Fibroblast of skin of left quadriceps (primary cell): ENCODE measurements at places on chromosomes 6 and 20.

GRCh38 chr20:22567944-22568871, 16.2 kb downstream of the FOXA2 start:
- no peak for DNase-seq

DNA sequence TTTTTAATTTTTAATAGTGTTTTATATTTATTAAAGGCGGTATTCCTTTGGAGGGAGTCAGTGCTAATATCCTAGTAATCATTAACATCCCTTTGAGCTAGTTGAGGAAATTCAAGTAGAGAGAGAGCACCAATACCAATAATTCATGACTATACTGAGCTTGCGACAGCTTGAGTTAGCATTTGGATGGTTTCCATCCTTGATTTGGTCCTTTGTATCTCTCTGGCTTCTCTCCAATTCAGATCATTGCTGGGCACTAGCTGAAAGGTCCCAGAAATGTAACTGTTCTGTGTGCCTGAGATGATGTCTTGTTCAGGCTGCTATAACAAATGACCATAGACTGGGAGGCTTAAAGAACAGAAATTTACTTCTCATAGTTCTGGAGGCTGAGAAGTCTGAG, 77.0 kb downstream of the RNF144B start:
- DNase-seq: no peak

DNA sequence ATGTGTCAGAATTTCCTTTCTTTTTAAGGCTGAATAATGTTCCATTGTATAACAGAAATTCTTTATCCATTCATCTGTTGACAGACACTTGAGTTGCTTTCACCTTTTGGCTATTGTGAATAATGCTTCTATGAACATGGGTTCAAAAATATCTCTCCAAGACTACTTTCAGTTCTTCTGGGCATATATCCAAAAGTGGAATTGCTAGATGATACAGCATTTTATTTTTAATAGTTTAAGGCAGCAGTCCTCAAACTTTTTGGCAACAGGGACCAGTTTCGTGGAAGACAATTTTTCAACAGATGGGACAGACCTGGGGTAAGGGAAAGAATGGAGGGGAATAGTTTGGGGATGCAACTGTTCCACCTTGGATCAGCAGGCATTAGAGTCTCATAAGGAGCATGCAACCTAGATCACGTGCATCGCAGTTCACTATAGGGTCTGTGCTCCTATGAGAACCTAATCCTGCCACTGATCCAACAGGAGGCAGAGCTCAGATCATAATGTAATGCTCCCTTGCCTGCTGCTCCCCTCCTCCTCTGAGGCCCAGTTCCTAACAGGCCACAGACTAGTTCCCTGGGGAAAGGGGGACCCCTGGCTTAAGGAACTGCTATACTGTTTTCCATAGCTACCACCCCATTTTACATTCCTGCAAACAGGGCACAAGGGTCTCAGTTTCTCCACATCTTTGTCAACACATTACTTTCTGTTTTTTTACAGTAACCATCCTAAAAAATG, 239.9 kb upstream of the RNF217 start:
- no peak for DNase-seq

- DNase-seq: no peak
Measured at GRCh38 chr20:11676630-11677287, 240.9 kb upstream of the BTBD3 start.

DNA sequence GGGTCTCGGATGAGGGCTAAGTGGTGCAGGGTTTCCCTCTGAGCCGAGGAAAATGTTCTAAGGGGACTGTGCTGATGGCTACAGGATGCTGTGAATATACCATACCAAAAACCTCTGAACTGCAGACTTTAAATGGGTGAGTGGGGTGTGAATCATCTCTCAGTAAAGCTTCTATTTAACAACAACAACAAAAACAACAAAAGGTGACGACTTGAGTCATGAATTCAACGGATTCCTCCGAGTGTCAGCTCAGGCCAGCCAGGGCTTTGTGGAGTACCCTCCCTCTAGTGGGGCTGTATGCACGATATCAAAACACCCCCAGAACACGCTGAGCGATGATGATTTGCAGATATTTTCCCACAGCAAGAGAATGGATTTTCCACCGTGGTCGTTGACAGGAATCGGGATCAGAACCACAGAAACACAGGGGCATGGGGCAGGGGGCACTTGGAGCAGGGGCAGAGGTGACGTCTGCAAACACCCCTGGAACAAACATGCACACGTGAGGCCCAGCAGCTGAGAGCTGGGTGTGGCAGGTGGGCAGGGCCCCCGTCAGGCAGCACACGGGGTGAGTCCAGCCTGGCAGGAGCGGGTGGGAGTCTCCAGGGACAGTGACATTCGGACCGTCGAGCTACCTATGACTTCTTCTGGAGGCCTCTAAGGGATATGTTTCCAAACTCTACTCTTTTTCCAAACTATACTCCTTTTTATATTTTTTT, 38.6 kb downstream of the SLC2A4RG start:
- no peak for DNase-seq

DNA sequence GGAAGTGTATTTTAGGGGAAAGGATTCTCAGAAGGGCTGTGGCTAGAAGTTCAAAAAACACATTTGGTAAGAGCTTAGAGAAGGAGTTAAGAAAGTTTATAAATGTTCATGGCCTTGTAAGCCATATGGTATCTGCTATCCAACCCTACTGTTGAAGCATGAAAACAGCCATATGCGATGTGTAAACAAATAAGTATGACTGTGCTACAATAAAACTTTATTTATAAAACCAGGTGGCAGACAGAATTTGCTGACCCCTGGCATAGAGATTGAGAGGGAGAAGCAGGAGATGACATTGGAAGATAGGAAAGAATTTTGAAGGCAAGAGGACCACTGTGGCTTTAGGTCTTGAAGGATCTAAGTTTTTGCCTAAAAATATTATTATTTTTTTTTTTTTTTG, 583.5 kb downstream of the DOK5 start:
- no peak for DNase-seq

GRCh38 chr6:118869894-118870589, 23.9 kb upstream of the ASF1A start:
- DNase-seq: no peak

GRCh38 chr6:107418118-107418517, 41.2 kb downstream of the PDSS2 start:
- DNase-seq: no peak

- DNase-seq: no peak
Measured at GRCh38 chr6:46002264-46002663, 13.4 kb downstream of the CLIC5 start.

DNA sequence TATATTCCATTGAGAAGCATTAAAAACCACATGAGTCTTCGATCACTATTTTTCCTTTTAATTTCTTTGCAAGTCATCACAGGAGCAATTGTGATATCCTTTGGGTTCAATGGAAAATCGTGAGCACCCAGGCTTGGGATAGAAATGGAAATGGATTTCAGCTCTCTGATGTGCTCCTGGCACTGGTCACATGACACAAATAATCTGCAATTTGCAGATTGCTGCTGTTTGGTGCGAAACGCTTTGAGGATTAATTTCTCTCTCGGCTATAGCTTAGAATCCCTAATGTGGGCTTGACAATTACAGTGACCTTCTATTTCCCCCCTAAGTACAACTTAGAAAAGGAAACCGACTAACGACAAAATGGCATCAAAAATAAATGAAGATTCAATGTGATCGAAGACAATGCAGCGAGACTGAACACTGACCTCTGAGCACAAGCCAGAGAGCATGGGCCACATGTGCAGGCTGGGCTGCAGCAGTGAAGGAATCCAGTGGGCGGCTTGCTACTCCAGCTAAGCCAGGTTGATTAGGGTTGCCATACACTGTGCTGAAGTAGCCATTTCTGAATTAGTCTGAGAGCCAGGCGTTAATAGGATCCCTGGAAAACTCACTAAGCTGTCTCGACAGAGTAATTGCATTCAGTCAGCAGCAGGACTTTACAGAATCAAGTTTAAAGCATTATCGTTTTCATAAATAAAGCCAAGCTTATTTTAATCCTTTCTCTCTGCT, 301.8 kb upstream of the AGPAT4 start:
- DNase-seq: no peak

DNA sequence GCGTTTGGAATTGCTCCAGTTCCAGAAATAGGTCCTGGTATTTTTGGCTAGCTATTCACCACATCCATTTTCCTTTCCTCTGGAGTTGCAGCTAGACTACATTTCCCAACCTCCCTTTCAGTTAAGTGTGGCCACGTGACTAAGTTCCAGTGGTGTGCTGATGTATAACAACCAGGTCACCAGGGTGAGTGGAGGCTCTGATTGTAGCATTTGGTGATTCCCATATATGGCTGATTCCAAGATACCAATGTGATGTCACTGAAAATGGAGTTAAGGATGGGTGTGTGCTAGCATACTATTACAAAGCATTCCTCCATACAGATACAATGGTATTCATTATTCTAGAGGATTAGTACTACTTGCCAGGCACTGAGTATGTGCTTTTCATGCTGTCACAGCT, 49.7 kb upstream of the STK35 start:
- no peak for DNase-seq
